Purkinje cell (primary cell): ENCODE measurements at places on chromosomes 2 and 18. TPM values are rescaled to one million over a fixed set of nuclear protein-coding genes. Genes with fewer than 3 reads are reported as not detected.

GAL3ST2 gene
- polyA plus RNA-seq, result not detected in 2 replicates

UGT1A8 gene
- polyA plus RNA-seq, result not detected in 2 replicates

ZNF892 gene
- polyA plus RNA-seq, result 1.2 and 2.1 TPM in 2 replicates

RALB gene
- polyA plus RNA-seq, result 33.5 and 57.7 TPM in 2 replicates

HK2 gene
- 0.07 TPM in 1 of 2 replicates, not detected in the other for polyA plus RNA-seq

TUBA3E gene
- 0.20 TPM in 1 of 2 replicates, not detected in the other for polyA plus RNA-seq

C1QL2 gene
- polyA plus RNA-seq, result not detected in 2 replicates

SERTAD2 gene
- polyA plus RNA-seq, result 1.5 and 1.7 TPM in 2 replicates

XIRP2 gene
- not detected in 2 replicates for polyA plus RNA-seq

FBXO36 gene
- polyA plus RNA-seq, result 6.3 and 8.7 TPM in 2 replicates

TMEM169 gene
- polyA plus RNA-seq, result 1.9 and 2.9 TPM in 2 replicates

CCDC74A gene
- 0.74 and 0.91 TPM in 2 replicates for polyA plus RNA-seq

UGT1A4 gene
- polyA plus RNA-seq, result not detected in 2 replicates

CASP10 gene
- 0.20 TPM in 1 of 2 replicates, not detected in the other for polyA plus RNA-seq

POMC gene
- polyA plus RNA-seq, result not detected in 2 replicates
